ENCODE measurements at places on chromosomes 16 and 17. TPM values are rescaled to one million over a fixed set of nuclear protein-coding genes. Genes with fewer than 3 reads are reported as not detected.

DNA sequence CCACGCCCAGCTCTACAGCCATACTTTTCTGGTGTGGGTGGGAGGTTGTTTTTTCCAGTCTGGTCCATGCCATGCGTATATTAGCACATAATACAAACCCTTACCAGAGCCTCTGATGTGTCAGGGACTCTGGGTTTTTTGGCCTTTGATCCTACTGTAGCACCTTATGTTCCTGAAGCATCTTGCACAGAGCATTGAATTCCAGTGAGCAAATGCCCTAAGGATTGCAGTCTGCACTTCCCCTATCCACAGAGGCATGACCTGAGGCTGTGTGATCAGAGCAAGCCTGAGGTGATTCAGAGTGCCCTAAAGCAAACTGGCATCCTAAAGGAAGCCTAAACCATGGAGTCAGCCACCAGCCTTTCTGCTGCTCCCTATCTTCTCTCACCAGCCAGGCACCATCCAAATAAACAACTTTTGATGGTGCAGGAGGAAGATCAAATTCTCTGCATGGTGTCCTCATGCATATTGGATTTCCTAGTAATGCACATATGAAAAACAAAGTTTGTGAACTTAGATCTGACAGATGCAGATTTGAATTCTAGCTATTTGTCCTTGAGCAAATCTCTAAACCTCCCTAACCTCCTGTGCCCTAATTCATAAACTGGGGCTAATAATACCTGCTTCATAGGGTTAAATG lies 41.2 kb upstream of the HAS3 start:
- no peak overlapping the region for H3K4me3 ChIP-seq
- no peak overlapping the region for H3K27ac ChIP-seq
- no peaks in the 10 kb centered on the region for H3K4me1 ChIP-seq
- no peaks in the 10 kb centered on the region for H3K27me3 ChIP-seq
- no peak for DNase-seq
- H3K36me3 ChIP-seq: peaks cover 7% of the 10 kb centered on the region

The IKZF3 gene
- total RNA-seq: 50.4 TPM

DNA sequence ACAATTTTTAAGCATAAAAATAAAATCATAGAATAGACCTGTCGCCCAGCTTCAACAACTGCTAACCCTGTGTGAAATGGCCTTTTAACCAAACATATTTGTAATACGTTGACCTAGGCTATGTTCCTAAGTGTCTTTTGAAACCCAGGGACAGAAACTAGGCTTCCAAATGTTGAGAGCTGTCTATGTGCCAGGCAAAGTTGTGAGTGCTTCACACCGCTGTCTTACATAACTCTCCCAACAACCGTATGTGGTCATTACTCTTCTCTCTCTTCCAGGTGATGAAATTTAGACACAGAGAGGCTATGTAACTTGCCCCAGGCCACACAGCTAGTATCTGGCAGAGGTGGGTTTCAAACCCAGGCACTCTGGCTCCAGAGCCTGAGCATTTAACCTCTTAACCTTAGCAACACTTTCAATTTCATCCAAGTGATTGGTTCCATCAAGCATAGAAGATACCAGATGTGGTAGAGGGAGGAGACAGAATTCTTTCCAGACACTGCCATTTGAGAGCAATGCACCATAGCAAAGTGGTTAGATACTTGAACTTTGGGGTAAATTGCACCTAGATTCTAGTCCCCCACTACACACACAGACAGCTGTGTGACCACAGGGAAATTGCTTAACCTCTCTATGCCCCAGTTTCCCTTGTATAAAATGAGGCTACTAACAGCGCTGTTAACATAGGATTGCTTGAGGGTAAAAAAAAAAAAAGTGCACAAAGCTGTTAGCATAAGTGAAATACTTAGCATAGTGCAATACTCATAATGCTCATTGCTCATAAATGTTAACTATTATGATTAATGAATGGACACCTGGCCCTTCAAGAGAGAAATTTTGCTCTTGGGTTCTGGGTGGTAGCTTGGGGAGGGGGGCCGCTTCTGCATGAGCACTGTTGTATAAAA lies 160.6 kb downstream of the IRX3 start:
- no peak for DNase-seq
- no peaks in the 10 kb centered on the region for H3K27me3 ChIP-seq
- H3K27ac ChIP-seq: no peak overlapping the region
- H3K36me3 ChIP-seq: no peaks in the 10 kb centered on the region
- H3K4me1 ChIP-seq: peaks cover 3% of the 10 kb centered on the region

DNA sequence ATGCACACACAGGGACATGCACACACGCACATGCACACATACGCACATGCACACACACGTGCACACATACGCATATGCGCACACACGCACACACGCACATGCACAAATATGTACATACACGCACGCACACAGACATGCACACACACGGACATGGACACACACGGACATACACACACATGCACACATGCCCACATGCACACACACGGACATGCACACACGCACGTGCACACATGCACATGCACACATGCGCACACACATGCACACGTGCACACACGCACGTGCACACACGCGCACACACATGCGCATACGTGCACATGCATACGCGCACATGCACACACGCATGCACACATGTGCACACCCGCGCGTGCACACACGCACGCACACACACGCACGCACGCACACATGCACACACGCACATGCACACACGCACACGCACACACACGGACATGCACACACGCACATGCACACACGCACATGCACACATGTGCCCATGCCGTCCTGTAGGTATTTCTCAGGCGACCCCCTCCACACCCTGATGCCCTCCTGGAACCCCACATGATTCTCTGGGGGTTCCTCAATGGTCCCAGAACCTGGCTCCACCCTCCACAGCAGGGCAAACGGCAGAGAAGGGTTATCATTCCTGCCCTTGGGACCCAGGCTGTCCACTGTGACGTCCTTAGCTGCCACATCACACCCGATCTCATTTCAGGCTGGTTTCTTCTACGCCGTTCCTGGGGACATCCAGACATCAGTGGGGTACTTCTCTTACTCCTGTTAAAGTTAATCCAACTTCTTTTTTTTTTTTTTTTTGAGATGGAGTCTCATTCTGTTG lies 9.6 kb upstream of the RBFOX3 start:
- no peaks in the 10 kb centered on the region for H3K4me1 ChIP-seq
- no peak overlapping the region for H3K27ac ChIP-seq
- H3K36me3 ChIP-seq: no peaks in the 10 kb centered on the region
- no peak for DNase-seq

The CACNG1 gene
- not detected for total RNA-seq

- H3K36me3 ChIP-seq: peaks cover 9% of the 10 kb centered on the region
- peaks cover 8% of the 10 kb centered on the region for H3K4me1 ChIP-seq
- H3K27ac ChIP-seq: no peak overlapping the region
- H3K4me3 ChIP-seq: no peak overlapping the region
Observed at GRCh38 chr16:86558355-86559193, 3.5 kb upstream of the MTHFSD start.
